SK-N-SH (cell line): ENCODE measurements at places on chromosomes 16 and 17. TPM values are rescaled to one million over a fixed set of nuclear protein-coding genes. Genes with fewer than 3 reads are reported as not detected.

GRCh38 chr16:64469351-64469750 lies 652.5 kb downstream of the CDH11 start:
- DNase-seq = no peak

DNA sequence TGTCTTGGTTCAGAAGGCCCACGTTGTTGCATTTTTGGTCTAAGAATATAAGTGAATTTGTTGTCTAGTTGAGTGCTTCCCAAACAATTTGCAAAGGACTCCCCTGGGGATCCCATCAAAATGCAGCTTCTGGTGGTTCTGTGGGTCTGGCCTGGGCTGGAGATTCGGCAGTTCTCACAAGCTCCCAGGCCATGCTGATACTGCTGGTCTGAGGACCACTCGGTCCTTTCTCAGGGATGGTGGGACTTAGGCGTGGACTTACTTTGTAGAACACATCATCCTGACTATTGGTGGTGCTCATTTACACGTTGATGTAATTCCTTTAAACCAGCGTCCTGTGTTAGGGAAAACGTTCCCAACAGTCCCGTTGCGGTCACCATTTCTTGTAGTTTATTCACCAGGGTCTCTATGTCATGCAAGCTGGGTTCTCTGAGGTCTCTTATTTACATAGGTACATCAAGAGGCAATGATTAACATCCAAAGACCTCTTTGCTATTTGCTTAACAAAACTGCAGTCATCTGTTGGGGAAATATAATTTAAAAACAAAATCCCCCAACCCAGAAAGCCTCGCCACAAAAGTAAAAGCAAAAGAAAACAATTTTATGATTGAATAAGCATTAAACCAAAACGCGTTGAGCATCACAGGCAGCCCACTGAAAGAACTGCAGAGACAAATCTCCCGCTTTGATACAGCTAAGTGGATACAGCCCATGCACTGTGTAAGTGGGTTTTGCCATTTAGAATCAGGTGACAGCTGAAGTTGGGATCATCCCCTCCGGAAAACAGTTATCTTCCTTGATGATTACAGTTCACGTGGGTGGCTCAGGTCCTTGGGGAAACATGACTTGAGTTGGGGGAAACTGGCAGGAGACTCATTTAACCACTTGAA lies 39.0 kb upstream of the SEC14L1 start:
- no peak for DNase-seq

DNA sequence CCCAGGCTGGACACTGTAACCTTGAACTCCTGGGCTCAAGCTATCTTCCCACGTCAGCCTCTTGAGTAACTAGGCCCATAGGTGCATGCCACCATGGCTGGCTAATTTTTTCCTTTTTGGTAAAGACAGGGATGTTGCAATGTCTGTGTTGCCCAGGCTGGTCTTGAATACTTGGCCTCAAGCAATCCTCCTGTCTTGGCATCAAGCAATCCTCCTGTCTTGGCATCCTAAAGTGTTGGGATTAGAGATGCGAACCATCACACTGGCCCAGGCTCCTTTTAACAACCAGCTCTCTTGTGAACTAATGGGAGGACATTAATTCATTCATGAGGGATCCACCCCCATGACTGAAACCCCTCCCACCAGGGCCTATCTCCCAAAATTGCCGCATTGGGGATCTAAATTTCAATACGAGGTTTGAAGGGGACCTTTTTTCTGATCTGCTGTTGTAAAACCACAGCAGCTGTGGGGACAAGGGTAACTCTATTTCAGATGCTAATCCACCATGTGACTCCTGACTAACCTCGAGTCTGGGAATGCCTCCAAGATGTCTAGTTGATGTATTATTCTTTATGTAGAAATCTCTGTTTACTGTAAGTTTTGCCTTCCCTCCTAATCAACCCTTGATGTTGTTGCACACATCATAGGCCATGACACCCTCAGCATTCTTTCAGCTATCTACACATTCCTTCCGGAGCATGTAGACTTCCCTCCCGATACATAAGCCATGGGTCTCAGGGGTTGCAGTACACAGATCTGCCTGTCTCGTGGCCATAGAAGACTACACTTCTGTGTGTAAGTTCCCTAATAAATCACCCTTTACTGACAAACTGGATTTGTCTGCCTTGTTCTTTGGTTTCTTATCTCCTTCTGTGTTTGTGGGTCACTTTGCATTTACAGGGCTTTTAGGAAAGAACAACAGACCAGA lies 37.6 kb downstream of the RNF112 start:
- peak; percentile 29 for DNase-seq

- DNase-seq = no peak
These were observed 15.1 kb upstream of the PDK2 start for GRCh38 chr17:50080096-50080480.

The TMEM235 gene
- polyA plus RNA-seq = not detected in 2 replicates

The KRT27 gene
- not detected in 2 replicates for polyA plus RNA-seq

GRCh38 chr17:5522476-5522875 lies 36.1 kb downstream of the MIS12 start:
- DNase-seq = no peak

The OR1A1 gene
- not detected in 2 replicates for polyA plus RNA-seq

GRCh38 chr17:41334385-41335305 lies 16.0 kb downstream of the KRT33A start:
- DNase-seq = no peak
